ENCODE measurements at places on chromosomes 3 and 15.

- DNase-seq: no peak
Observed at GRCh38 chr3:182451871-182452270, 341.4 kb upstream of the ATP11B start.

DNA sequence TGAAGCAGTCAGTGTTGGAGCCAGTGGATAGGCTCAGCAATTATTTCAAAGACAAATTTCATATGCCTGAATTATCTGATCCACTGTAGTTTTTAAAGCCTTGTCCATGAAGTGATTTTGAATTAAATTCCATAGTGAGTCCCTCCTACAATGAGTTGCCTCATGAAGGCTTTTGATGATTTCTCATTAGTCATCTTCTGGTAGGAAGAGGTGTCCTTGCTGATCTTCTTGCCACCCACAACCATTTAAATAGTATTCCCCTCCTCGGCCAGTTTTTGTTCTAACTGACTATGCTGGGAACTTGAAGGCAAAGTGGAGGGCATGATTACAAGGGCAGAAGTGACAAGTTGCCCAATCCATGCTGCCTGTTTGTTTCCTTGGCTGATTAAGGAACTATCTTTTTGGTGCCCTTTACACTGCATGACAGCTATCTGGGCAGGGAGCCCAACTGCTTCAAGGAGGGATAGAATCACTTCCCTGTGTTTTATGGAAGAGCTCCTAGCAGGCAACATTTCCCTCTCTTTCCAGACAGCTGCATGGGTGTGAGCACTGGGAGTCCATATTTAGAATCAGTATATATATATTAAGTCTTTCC is 617.5 kb downstream of the ZPLD1 start:
- no peak for DNase-seq

- DNase-seq: no peak
Observed at GRCh38 chr3:170205302-170205701, 16.9 kb upstream of the PRKCI start.

- DNase-seq: no peak
Observed at GRCh38 chr15:75662823-75663519, 15.3 kb downstream of the SNX33 start.

GRCh38 chr3:127572186-127572585 is 18.3 kb downstream of the TPRA1 start:
- DNase-seq: no peak

GRCh38 chr3:148727231-148727630 is 29.5 kb downstream of the AGTR1 start:
- no peak for DNase-seq

- no peak for DNase-seq
Observed at GRCh38 chr15:75666823-75667501, 19.2 kb downstream of the SNX33 start.

GRCh38 chr15:85453144-85453872 is 72.9 kb downstream of the AKAP13 start:
- no peak for DNase-seq

- no peak for DNase-seq
Observed at GRCh38 chr3:119140466-119140865, 5.5 kb upstream of the TEX55 start.

GRCh38 chr3:148235566-148235965 is 462.1 kb upstream of the AGTR1 start:
- no peak for DNase-seq

DNA sequence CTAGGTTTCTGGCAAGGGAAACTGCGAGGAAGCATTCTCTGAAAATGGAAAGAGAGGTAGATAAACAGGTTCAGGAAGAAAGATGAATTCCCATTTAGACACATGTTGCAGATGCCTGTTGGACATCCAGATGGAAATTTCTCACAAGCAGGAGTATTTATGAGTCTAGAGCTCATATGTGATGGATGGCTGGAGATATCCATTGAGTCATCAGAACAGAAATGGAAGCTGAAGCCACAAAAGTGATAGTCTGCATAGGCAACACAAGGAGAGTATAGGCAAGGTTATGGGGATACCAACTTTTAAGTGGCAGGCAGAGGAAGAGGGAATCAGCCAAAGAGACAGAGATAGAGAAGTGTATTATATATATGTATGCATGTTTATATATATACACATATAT is 6.3 kb upstream of the RAMAC start:
- no peak for DNase-seq

- DNase-seq: no peak
Observed at GRCh38 chr3:18618723-18619122, 193.6 kb upstream of the SATB1 start.

DNA sequence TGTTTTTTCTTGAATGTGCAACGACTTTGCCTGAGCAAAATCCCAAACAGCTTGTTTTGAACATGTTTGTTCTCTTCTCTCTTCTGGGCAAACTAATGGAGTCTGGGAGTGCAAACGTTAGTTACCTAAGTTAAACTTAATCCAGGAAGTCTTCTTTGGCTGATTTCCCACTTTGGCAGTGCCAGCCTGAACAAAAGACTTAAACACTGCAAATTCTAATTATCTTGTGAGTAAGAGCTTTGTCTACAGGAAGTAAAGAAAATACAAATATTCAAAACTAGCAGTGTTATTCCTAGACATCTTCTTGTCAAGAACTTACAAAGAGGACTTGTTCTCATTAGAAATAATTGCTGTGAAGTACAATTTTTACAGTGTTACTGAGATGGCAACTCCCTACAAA is 16.7 kb upstream of the DENND6A start:
- DNase-seq: no peak

- DNase-seq: no peak
Observed at GRCh38 chr15:67823314-67824196, 1.8 kb upstream of the SKOR1 start.

- DNase-seq: peak; percentile 68
Observed at GRCh38 chr3:170358042-170359010, 811 bp downstream of the SKIL start.

GRCh38 chr15:51647128-51647562 is 24.6 kb upstream of the DMXL2 start:
- no peak for DNase-seq

GRCh38 chr15:101023501-101024072 is 104.4 kb downstream of the LRRK1 start:
- no peak for DNase-seq

GRCh38 chr15:85555875-85556617 is 175.6 kb downstream of the AKAP13 start:
- DNase-seq: no peak

GRCh38 chr3:159458010-159458409 is 530.6 kb upstream of the IL12A start:
- no peak for DNase-seq

Data from stimulated activated CD4-positive, alpha-beta T cell treated with anti-CD3 and anti-CD28 coated beads, Interleukin-4, amount 100 ng/mL, for 48 hours (primary cell).